ENCODE measurements at places on chromosomes 6 and 20.

DNA sequence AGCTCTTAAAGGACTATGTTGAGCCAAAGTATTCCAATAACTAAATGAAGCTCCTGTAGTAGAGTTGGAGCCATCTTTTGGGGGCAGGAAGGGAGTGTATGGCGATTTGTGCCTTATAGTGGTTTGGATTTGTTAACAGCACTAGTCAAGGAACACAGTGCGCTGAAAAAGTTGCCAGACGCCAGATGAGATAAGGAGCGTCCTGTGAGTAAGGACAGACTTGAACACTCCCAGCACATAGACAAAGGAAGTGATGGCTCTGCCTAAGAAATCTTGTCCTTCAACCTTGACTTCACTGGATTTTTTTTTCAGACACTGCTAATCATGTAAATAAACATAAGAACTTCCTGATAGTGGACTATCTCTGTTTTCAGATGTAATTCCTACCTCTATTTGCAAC lies 136.9 kb downstream of the TRMT11 start:
- DNase-seq = no peak

- DNase-seq = no peak
Observed at GRCh38 chr6:24910961-24911725, 24.6 kb downstream of the RIPOR2 start.

DNA sequence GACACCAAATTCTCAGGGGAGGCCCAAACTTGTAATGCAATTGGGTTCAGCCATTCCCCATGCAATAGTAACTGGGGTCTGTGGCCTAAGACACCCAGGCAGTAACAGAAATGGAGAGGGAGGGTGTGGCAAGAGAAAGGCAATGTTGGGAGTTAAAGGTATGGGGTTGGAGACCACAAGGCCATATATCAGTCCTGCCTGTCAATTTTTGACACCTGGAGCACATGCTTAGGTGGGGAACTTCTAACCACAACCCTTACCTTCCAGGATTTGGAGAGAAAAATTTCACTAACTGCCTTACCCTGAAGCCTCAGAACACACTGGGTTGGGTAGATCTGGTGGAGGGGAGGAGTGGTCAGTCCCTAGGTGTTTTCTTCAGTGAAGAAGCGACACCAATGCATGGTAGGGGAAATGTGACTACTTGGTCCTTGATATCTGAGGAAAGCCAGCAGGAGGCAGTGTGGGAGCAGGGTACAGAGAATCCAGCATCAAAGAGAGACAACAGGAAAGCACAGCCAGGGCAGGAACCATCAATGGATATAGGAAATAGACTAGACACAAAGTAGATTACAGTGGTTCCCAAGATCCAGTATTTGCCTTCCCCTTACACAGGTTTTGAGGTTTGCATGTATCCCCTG lies 6.8 kb upstream of the USP49 start:
- DNase-seq = no peak

- no peak for DNase-seq
Observed at GRCh38 chr6:85252552-85252951, 197.3 kb upstream of the NT5E start.

DNA sequence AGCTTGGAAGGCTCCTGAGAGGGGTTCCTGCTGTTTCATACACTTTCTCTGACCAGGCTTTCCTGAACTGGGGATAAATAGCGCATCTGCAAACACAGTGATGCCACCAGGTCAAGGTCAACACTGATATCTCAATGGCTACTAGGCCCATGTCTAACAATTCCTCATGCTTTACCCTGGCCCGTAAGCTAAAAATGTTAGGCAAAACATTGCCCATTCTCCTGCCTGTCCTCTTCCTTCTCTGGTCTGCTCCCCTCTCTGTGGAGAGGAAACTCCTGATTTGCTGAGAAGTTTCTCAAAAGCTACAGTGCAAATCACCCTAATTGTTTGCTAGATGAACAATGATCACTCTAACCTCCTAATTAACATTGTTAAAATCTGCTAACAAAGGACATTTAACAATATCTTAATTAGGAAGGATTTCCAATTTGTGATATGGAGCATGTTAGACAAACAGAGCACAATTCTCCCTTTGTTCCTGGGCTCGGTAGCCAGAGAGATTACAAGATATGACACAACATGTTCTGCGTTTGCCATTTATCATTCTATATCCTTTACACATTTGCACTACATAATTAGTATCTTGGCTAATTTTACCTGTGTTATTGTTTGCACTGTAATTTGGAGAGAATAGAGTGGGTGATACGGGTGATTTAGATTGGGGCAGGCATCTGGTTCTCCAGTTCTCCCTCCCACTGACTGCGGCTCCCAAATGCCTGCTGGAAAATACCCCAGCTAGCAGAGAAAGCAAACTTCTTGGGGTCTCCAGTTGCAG lies 266.8 kb downstream of the CD83 start:
- DNase-seq = peak; percentile 62

- DNase-seq = no peak
Observed at GRCh38 chr6:39225543-39225942, 3.7 kb downstream of the KCNK5 start.

DNA sequence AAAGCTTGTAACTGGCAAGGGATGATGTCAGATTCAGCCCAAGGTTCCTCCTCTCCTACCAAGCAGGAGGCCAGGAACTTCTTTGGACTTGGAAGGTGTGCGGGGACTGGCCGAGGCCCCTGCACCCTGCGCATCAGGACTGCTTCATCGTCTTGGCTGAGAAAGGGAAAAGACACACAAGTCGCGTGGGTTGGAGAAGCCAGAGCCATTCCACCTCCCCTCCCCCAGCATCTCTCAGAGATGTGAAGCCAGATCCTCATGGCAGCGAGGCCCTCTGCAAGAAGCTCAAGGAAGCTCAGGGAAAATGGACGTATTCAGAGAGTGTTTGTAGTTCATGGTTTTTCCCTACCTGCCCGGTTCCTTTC lies 14.4 kb downstream of the TNFAIP3 start:
- DNase-seq = no peak

- DNase-seq = peak; percentile 77
Observed at GRCh38 chr6:127518191-127518709, 885 bp downstream of the MTCL3 start.

GRCh38 chr6:92496527-92496926 lies 922.8 kb downstream of the EPHA7 start:
- no peak for DNase-seq

GRCh38 chr6:20652299-20653084 lies 118.2 kb downstream of the CDKAL1 start:
- no peak for DNase-seq

GRCh38 chr6:152630832-152631231 lies 6.3 kb downstream of the SYNE1 start:
- no peak for DNase-seq

DNA sequence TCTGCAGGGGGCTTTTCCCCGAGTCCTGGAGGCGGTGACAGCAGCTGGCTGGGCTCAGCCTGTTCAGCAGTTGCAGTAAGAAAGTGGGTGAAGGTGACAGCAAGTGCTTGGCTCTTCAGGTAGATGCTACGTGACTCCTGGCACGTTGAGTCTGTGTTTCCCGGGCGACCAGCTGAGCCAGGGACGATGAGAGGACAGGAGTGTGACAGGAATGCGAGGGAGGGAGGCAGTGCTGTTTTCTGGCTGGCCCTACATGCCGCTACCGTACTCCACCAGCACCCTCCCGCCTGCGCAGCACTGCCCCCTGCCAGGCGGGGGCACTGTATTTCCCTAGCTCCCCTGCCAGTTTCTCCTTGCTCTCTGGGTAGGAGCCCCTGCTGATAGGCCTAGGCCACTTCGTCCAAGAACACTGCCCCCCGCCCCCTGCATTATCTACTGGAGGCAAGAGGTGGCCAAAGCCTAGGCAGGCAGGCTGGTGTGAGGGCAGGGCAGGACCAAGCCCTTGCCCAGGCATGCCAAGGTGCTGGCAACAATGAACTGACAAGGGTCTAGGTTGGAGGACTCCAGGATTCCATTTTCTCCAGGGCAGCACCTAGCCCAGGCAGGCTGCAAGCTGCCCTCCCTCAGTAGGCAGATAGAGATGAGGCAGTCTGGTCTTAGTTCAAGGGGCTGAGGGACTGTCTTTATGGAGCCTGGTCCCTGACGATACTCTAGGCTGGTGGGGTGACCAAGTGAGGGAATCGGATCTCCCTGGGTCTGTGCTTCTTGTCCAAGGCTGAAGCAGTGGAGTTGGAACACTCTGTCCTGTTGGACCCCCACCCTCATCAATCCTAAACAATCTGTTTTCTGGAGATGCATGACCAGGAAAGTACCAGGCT lies 19.2 kb downstream of the MRPS18A start:
- DNase-seq = peak; percentile 79

- DNase-seq = peak; percentile 56
Observed at GRCh38 chr20:47998736-47999135, 213.5 kb upstream of the SULF2 start.

- DNase-seq = peak; percentile 88
Observed at GRCh38 chr20:49979030-49979832, 3.5 kb upstream of the SNAI1 start.

DNA sequence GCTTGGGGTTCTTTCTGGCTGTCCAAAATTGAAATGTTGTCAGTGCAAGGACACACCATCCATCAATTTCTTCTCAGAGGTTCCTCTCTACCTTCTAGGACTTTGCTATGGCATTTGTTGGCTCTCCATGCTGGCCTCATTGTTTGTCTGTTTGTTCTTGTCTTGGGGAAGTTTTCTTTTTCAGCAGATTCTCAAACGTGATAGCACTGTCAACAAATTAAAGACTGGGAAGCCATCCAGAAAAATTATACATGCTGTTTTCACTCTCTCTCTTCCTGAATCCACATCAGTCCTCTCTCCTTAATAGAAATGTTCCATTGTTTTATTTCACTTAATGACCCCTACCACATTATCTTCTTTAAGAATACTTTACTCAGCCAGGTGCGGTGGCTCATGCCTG lies 130.4 kb downstream of the PCSK2 start:
- no peak for DNase-seq

DNA sequence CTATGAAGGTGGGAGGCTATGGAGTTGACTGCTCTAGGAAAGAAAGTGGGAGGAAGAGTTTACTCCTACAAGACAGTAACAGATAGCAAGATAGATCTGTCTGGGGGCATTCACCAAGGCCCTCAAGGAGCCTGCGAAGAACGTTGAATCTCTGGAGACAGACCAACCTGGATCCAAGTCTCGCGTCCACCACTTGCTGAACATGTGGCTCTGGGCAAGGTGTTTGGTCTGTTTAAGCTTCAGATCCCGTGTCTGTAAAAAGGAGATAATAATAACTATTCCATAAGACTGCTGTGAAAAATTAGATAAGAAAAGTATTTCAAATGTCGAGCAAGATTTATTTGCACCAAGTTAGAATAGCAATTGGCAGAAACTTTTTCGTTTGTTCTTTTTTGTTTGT lies 8.1 kb upstream of the EEF1A1 start:
- DNase-seq = no peak

DNA sequence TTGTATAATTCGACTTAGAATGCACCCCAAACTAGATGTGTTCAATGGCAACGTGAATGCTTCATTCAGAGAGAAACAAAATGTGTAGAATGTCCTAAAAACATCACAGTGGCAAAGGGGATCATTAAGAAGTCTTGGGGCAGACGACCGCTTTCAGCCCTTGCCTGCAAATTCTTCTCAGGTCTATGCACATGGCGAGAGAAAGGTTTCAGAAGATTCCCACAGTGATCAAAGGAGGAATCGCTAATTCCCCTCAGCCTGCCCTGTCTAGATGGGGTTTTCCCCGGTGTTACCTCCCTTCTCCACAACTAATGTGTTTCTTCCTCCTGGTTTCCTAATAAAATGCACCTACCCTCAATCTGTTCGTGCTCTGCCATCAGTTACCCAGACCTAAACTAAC lies 13.3 kb upstream of the NHSL1 start:
- no peak for DNase-seq

GRCh38 chr6:158313989-158314388 lies 1.7 kb downstream of the TULP4 start:
- DNase-seq = no peak

DNA sequence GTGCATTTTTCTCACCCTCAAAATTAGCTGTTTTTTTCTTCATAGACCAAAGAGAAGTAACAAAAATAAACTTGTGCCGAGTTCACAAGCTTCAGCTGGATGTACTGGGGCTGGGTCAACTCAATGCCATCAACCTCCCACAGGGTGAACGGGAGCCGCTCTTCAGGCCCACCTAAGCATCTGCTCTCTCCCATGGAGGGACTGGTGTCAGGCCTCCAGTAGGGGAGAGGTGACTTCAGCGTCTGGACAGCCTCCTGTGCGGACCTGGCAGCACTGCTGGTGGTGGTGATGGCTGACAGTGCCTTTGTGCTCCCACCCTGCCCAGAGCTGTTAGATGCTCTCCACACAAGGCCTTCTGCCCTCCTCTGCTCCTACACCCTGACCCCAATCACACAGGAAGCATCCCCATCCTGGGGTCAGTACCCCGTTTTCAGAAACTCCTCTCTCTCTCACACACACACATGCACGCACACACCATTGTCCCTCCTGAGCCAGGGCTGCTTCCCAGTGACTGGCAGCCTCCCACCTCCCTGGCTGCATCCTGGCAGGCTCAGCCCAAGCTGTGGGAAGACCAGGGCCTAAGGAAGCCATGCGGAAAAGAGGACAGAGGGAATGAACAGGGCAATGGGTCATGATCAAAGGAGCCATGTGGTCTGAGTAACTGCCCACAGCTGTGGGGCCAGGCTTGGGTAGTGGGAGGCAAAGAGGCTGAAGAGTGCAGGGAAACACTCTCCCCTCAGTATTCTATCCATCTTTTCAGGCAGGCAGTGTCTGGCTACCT lies 17.7 kb downstream of the CST8 start:
- peak; percentile 68 for DNase-seq

- no peak for DNase-seq
Observed at GRCh38 chr6:30603961-30604360, 13.1 kb downstream of the PPP1R10 start.

GRCh38 chr6:97081010-97081590 lies 156.6 kb downstream of the KLHL32 start:
- no peak for DNase-seq

DNA sequence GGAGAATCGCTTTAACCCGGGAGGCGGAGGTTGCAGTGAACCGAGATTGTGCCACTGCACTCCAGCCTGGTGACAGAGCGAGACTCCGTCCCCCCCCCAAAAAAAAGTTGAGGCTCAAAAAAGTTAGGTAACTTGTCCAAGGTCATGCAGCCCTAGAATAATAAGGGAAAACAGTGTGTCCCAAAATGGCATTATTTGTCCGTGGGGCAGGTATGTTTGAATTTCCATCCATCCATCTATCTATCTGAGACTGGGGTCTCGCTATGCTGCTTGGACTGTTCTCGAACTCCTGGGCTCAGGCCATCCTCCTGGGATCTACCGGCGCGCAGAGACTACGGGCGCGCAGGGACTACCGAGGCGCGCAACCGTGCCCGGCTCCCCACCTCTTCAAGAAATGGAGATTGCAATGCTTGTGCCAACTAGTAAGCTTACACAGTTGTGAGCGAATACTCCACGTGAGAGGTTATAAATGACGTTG lies 374 bp upstream of the ABCC10 start:
- DNase-seq = no peak

- no peak for DNase-seq
Observed at GRCh38 chr20:10012464-10012863, 22.3 kb upstream of the ANKEF1 start.

GRCh38 chr20:31543966-31544598 lies 29.8 kb downstream of the HM13 start:
- DNase-seq = no peak

GRCh38 chr6:125910527-125910926 lies 46.0 kb upstream of the HINT3 start:
- no peak for DNase-seq

- DNase-seq = no peak
Observed at GRCh38 chr20:46243707-46244628, 64.3 kb downstream of the CDH22 start.

GRCh38 chr20:17281478-17281877 lies 54.6 kb downstream of the PCSK2 start:
- no peak for DNase-seq

- DNase-seq = peak; percentile 53
Observed at GRCh38 chr6:22145376-22145775, 151.5 kb downstream of the PRL start.
